Neural progenitor cell (in vitro differentiated cells): ENCODE measurements at places on chromosomes 5 and 9. TPM values are rescaled to one million over a fixed set of nuclear protein-coding genes. Genes with fewer than 3 reads are reported as not detected.

GRCh38 chr5:147170603-147171002, 64.2 kb upstream of the STK32A start:
- no peaks in the 10 kb centered on the region for H3K36me3 ChIP-seq
- peaks cover 7% of the 10 kb centered on the region for H3K4me1 ChIP-seq
- H3K27me3 ChIP-seq, result no peaks in the 10 kb centered on the region
- H3K27ac ChIP-seq, result no peak overlapping the region

DNA sequence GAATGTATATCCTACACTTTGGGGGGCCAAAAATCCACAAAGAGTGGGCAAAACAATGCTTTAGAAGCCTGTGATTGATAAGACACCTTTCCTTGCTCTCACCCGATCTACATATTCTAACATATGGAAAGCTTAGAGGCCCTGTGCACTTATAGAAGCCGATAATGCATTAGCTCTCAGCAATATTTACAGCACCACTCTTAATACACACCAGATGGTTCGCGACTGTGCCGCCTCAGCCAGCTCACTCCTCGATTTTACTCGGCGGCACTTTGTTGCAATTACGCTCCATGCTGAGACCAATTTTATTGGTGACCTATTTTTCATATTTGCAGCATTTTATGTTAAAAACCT, 18.8 kb downstream of the NR2F1 start:
- no peak overlapping the region for H3K27ac ChIP-seq
- peak; percentile 17 for DNase-seq
- peaks cover 100% of the 10 kb centered on the region for H3K27me3 ChIP-seq
- H3K36me3 ChIP-seq, result no peaks in the 10 kb centered on the region
- H3K4me3 ChIP-seq, result no peak overlapping the region
- H3K4me1 ChIP-seq, result peaks cover 45% of the 10 kb centered on the region

DNA sequence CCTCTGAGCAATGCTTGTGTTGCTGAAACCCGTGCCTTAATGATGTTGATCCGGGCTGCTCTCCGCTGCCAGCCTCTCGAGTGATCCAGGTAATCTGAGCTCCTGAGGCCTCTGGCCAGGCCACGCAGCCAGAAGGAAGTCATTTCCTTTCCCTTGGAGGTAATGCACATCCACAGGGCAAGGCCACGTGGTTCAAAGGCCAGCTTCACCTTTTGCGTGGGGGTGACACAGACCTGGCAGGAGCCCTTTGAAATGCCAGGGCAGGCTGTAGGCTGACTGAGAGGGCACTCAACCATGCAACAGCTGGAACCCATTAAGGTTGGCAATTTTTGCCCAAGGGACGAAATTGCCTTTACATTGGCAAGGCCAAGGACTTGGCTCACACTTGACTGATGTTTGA, 80.4 kb downstream of the LIX1 start:
- H3K27me3 ChIP-seq, result no peaks in the 10 kb centered on the region
- H3K4me3 ChIP-seq, result no peak overlapping the region
- peak; percentile 14 for DNase-seq
- no peak overlapping the region for H3K27ac ChIP-seq

DNA sequence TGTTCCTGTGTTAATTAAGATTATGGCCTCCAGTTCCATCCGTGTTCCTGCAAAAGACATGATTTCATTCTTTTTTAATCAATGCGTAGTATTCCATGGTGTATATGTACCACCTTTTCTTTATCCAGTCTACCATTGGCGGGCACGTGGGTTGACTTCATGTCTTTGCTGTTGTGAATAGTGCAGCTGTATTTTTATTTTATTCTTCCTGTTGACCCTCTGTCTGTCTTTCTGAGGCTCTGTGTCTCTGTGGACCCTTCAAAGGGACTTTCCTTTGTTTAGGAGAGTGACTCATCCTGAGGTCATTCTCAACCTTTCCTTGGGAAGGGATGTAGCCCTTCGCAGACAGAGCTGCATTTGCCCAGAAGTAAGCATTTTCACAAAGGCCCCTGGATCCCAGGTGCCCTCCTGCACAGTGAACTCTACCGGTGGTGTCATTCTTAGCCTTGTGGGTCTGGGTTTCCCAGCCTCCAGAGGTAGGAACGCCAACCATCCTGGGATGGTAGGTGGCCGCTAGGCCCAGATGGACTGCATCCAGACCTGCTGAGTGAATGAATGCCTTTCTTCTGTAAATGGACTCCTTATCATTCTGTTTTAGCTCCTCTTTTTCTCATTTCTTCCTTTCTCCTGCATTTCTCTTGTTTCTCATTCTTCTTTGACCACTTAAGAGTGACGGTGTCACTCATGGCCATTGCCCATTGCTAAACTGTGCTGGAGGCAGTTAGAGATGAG, 22.4 kb downstream of the TRIO start:
- peaks cover 11% of the 10 kb centered on the region for H3K4me1 ChIP-seq
- H3K36me3 ChIP-seq, result no peaks in the 10 kb centered on the region
- no peak overlapping the region for H3K27ac ChIP-seq

Gene NPR2
- 5.6 and 8.6 TPM in 2 replicates for total RNA-seq

GRCh38 chr9:2297771-2298170, 282.6 kb downstream of the SMARCA2 start:
- peaks cover 16% of the 10 kb centered on the region for H3K4me1 ChIP-seq
- H3K27ac ChIP-seq, result no peak overlapping the region
- no peaks in the 10 kb centered on the region for H3K36me3 ChIP-seq
- no peaks in the 10 kb centered on the region for H3K27me3 ChIP-seq
- DNase-seq, result no peak

DNA sequence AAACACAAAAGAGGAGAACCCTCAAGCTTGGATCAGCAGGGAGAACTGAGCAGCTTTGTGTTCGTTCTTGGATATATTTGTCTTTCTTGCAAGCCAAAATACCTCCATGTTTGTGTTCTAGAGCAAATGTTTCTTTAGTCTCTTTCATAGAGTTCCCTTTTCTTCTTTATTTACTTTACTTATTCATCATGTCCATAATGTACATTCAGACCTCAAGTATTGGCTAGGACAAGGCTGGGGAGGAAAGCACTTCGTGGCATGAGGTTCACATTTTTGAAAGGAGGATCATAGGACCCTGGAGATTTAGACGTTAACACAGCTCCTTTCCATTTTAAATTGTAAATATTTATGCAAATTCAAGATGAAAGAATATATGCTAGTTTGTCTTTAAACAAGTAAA, 590.2 kb upstream of the MEF2C start:
- H3K4me1 ChIP-seq, result no peaks in the 10 kb centered on the region
- no peak for DNase-seq
- no peaks in the 10 kb centered on the region for H3K27me3 ChIP-seq
- no peak overlapping the region for H3K4me3 ChIP-seq
- no peaks in the 10 kb centered on the region for H3K36me3 ChIP-seq
- no peak overlapping the region for H3K27ac ChIP-seq

Gene CEL
- 1.0 and 2.2 TPM in 2 replicates for total RNA-seq

Gene PDE6A
- total RNA-seq, result not detected in 2 replicates

GRCh38 chr9:3323714-3324113, 202.1 kb downstream of the RFX3 start:
- H3K36me3 ChIP-seq, result no peaks in the 10 kb centered on the region
- no peaks in the 10 kb centered on the region for H3K4me1 ChIP-seq
- no peaks in the 10 kb centered on the region for H3K27me3 ChIP-seq
- DNase-seq, result no peak

Gene IL5
- not detected in 2 replicates for total RNA-seq

DNA sequence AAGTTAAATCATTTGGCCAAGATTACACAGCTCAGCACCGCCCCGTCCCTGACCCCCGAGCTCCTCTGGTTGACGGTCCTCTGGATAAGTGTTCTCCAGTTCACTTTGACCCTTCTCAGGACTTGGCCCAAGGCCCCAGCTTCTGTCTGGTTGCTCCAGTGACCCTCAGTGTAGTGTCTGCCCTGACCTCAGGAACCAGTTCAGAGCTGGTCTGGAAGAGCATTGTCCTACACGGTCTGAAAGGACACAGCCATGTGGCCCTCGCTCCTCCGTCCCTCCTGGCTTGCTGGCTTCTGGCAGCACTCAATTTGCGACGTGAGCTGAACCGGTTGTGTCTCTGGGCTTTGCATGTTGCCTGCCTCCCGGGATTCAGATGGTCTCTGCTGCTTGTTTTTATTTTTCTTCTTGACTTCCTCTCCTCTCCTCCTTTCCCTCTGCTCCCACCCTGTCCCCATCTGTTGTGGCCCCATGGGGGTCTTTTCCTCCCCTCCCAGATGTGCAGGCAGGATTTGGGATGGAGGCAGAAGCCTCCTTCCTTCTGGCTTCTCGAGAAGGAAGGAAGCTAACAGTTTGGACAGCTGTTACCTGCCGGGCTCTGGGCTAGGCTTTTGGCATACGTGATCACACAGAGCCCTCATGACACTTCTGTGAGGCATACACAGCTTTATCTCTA, 72.0 kb downstream of the PPARGC1B start:
- no peaks in the 10 kb centered on the region for H3K36me3 ChIP-seq
- no peaks in the 10 kb centered on the region for H3K27me3 ChIP-seq
- no peak overlapping the region for H3K27ac ChIP-seq

- H3K36me3 ChIP-seq, result no peaks in the 10 kb centered on the region
- H3K4me1 ChIP-seq, result no peaks in the 10 kb centered on the region
- no peak for DNase-seq
- H3K4me3 ChIP-seq, result no peak overlapping the region
- H3K27ac ChIP-seq, result no peak overlapping the region
Observed at GRCh38 chr5:105167092-105167491, 1604.5 kb upstream of the NUDT12 start.

- H3K36me3 ChIP-seq, result no peaks in the 10 kb centered on the region
- no peaks in the 10 kb centered on the region for H3K4me1 ChIP-seq
- H3K4me3 ChIP-seq, result no peak overlapping the region
- DNase-seq, result no peak
Observed at GRCh38 chr9:37327553-37327952, 94.9 kb upstream of the GRHPR start.

GRCh38 chr9:129640871-129641749, 841 bp downstream of the ASB6 start:
- peak overlapping the region; percentile 96 for H3K4me3 ChIP-seq
- H3K27ac ChIP-seq, result no peak overlapping the region
- no peaks in the 10 kb centered on the region for H3K36me3 ChIP-seq
- peaks cover 9% of the 10 kb centered on the region for H3K4me1 ChIP-seq
- DNase-seq, result no peak

Gene PCDHB5
- total RNA-seq, result 11.9 and 15.2 TPM in 2 replicates

Gene CCDC152
- total RNA-seq, result 11.8 and 23.9 TPM in 2 replicates

Gene SYK
- not detected in 2 replicates for total RNA-seq

- peak; percentile 60 for DNase-seq
- H3K4me3 ChIP-seq, result peak overlapping the region; percentile 45
- H3K4me1 ChIP-seq, result peaks cover 21% of the 10 kb centered on the region
- H3K36me3 ChIP-seq, result no peaks in the 10 kb centered on the region
- H3K27ac ChIP-seq, result no peak overlapping the region
- no peaks in the 10 kb centered on the region for H3K27me3 ChIP-seq
Observed at GRCh38 chr5:102670224-102670836, 84.8 kb upstream of the PAM start.

GRCh38 chr5:138668451-138669380, 84.5 kb upstream of the CTNNA1 start:
- peaks cover 4% of the 10 kb centered on the region for H3K4me1 ChIP-seq
- H3K4me3 ChIP-seq, result no peak overlapping the region
- H3K27me3 ChIP-seq, result no peaks in the 10 kb centered on the region
- H3K36me3 ChIP-seq, result no peaks in the 10 kb centered on the region
- no peak for DNase-seq

Gene ACOT12
- 1.2 TPM in 1 of 2 replicates, not detected in the other for total RNA-seq

DNA sequence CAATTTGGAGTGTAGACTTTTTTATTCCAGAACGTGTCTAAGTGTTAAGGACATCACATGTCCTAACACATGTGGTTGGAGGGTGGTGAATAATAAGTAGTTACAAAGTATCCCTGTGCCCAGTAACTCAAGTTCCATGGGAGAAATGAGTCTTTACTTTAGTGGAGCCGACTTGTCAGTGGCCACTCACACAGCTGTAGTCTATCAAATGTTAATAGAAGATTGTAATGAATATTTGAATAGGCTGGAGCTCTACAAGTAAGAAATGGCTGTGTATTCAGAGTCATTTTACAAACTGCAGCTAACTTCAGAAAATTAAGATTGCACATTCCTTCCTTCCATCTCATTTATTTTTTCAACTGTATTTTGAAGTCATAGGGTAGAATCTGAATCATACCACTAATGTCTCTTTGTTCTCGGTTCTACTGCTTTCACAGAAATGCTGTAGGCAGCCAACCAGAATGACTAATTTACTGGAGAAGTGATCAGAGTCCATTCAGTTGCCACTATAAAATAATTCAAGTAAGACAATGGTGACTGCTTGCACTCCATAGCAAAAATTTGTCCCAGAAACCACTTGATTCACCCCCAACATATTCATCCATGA, 394.8 kb downstream of the NR2F1-AS1 start:
- H3K27me3 ChIP-seq, result no peaks in the 10 kb centered on the region
- DNase-seq, result no peak
- no peak overlapping the region for H3K27ac ChIP-seq
- H3K36me3 ChIP-seq, result no peaks in the 10 kb centered on the region
- H3K4me3 ChIP-seq, result no peak overlapping the region

DNA sequence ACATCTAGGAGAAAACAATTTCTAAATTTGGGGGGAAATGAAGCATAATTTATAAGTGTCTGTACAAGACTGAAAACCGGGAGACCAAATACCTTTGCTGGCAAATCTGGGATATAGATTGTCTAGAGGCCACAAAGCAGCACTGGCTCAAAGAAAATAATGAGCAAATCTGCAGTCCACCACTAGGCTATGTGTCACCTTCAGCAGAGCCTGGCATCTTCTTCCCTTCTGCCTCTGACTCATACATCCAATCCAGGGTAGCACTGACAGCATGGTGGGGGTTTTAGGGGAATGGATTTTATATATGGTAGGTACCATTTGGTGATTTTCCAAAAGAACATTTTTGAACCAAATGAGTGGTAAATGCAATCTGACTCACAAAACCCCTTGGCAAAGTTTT, 12.8 kb downstream of the FAM81B start:
- no peak overlapping the region for H3K4me3 ChIP-seq
- H3K36me3 ChIP-seq, result no peaks in the 10 kb centered on the region
- H3K4me1 ChIP-seq, result no peaks in the 10 kb centered on the region
- DNase-seq, result no peak

Gene RHOBTB3
- 3.6 and 5.5 TPM in 2 replicates for total RNA-seq

DNA sequence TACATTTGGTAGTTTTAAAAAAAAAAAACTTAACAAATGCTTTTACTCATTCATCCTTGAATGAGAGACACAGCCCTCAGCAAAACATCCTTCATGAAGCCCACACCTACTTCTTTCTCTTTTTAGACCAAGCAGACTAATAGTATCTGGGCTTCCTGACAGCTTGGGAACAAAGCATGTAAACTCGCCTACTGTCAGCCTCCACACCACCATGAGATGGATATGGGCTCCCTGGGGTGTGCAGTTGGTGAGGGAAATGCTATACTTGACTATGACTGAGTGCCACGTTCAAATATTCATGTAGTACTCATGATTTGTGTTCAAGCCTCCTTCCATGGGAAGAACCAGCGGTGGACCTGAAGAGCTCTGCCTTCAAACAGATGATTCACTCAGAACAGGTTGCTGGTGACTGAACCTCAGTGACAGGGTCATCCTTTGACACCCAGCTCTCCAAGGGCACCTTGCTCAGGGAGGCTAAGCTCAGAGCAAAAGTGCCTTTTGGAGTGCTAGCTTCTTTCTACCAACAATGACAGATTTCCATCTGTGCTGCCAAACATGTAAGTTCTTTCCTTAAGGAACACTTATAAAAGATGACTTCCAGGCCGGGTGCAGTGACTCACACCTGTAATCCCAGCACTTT, 36.8 kb downstream of the SLC22A5 start:
- no peak for DNase-seq
- peaks cover 4% of the 10 kb centered on the region for H3K4me1 ChIP-seq
- H3K27me3 ChIP-seq, result peaks cover 9% of the 10 kb centered on the region
- H3K27ac ChIP-seq, result no peak overlapping the region
- H3K36me3 ChIP-seq, result no peaks in the 10 kb centered on the region
